ENCODE measurements at places on chromosomes 1 and 21.

DNA sequence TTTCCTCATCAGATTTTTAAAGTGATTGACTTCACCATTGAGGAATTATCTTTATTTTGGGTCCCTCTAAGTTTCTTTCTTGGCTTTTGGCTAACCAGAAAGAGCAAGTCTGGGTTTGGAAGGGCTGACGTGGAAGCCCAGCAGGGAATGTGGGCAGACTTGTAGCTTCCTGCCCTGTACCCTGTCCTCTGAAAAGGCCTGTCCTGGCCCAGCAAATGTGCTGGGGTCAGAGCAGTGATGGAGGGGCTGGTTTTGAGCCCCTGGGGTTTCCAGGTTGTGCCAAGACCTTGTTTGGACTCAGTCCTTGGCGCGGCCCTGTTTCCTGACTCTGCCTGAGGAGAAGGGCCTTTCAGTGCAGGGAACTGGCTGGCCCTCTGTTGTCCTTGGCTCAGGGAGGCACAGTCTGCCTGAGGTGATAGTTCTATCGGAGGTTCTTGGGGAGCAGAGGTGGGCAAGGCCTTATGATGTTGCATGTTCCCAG lies 72.1 kb downstream of the UCK2 start:
- no peak for DNase-seq

- no peak for DNase-seq
These were observed 338.5 kb downstream of the KCTD3 start for GRCh38 chr1:215905493-215906115.

DNA sequence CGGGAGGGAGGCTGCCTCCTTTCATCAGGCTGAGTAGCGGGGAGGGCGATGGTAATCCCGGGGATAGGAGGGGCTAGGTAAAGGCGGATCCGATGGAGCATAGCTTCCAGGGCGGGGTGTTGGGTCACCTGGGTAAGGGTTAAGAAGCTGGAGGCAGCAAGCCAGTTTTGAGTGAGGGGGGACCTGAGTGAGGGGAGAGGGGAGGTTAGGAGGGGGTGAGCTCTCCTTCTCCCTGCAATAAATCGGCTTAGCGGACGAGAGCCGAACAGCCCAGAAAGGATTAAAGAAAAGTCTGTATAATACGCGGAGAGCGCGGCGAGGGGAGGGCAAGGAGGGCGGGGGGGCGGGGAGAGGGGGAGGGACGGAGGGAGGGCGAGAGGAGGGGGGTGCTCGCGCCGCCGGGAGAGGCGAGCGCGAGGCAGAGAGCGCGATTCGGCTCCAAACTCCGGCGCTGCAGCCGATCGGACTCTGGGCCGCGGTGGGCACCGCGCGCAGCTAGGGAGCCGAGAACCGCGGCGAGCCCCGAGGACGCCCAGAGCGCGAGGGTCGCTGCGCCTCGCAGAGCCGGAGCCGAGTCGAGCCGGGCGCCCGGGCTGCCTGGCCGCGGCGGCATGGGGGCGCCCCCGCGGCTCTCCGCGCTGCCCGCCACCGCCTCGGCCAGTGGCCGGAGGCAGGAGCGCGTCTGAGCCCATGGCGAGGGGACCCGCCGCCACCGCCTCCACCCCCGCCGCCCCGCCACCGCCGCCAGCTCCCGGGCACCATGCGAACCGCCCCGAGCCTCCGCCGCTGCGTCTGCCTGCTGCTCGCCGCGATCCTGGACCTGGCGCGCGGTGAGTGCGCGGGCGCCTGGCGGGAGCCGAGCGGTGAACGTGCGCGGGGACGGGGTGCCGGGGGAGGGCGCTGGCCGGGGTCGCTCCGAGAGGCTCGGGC lies at the start of gene IGSF21:
Gene IGSF21, plus strand, starts transcription at position 430 of the 930 bp plus-strand sequence. Its CDS starts 331 bp downstream, at position 761.
- DNase-seq, result no peak

DNA sequence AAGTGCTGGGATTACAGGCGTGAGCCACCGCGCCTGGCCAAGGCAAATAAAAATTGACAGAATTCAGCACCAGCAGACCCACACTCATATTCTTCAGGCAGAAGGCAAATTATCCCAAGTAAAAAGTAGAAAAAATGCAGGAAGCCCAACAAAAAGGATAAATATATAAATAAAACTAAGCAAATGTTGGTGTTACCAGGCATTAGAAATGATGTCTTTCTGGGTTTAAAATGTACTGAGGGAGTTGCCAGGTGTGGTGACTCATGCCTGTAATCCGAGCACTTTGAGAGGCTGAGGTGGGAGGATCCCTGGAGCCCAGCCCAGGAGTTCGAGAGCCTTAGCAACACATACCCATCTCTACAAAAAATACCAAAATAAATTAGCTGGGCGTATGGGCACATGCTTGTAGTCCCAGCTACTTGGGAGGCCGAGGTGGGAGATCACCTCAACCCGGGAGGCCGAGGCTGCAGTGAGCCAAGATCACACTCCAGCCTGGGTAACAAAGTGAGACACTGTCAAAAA lies 6.3 kb downstream of the INTS11 start:
- DNase-seq, result peak; percentile 41

- DNase-seq, result no peak
These were observed 15.3 kb downstream of the VAV3 start for GRCh38 chr1:107949467-107950253.

- no peak for DNase-seq
These were observed 25.8 kb downstream of the DESI2 start for GRCh38 chr1:244678697-244679096.

- DNase-seq, result no peak
These were observed 7.2 kb upstream of the ETS2 start for GRCh38 chr21:38798481-38798882.

- DNase-seq, result no peak
These were observed 182.5 kb upstream of the SGIP1 start for GRCh38 chr1:66351478-66351877.

GRCh38 chr1:224727351-224728289 lies 111.5 kb downstream of the CNIH3 start:
- DNase-seq, result no peak

DNA sequence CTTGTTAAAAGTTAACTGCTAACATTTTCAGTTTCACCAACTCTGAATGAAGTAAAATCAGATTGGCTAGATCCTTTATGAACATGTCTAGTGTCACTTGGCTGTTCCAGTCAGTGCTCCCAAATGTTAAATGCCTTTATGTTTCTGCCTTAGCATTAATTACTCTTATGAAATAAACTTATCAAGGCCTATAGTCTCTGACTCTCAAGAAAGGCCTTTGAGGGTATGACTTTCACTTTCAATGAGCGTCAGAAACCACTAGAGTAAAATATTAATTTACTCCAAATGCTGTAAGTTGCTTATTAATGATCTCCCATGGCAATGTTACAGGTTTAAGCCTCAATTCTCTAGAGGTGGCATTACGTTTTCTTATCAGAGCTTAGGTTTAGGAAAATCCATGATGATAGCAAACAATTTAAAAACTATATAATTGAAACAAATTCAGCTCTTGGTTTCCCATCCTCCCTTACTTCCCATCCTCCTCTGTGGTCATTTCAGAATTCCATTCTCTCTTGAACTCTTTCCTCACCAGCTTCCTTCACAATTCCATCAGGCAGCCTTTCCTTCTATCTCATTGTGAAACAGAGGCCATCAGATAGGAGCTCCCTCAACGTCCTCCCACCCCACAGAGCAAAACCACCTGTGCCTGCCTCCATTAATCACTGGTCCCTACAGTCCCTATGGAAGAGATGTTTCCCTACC lies 108.6 kb upstream of the COP1 start:
- DNase-seq, result no peak

GRCh38 chr1:25642574-25643108 lies 26.1 kb downstream of the MAN1C1 start:
- DNase-seq, result no peak

- DNase-seq, result no peak
These were observed 119.2 kb downstream of the PBX1 start for GRCh38 chr1:164678136-164678700.

GRCh38 chr1:180889325-180889724 lies 23.4 kb upstream of the KIAA1614 start:
- DNase-seq, result no peak
